ENCODE measurements at places on chromosomes 12 and 14.

DNA sequence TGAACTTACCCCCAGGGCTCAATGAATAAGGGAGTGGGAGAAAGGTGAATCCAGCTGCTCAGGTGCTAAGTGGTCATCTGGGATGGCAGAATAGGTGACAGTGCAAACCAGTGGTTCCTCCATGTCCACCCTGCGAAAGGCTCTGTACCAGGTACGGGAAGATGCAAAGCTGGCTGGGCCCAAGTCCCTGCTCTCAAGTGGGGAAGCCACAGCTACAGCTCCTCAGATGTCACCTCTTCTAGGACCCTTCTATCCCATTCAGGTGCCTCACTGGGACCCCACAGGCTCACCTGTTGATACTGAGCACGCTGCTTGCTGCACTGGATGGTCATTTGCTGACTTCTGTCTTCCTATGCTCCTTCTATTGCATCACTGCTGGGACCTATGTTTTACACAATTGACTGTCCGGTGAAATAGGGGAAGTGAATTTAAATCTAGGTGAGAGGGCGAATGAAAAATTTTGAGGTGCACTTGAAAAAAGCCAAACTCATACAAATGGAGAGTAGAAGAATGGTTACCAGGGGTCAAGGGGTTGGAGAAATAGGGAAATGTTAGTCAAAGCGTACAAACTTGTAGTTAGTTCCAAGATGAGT, 20.3 kb upstream of the PPP4R4 start:
- no peak for DNase-seq

DNA sequence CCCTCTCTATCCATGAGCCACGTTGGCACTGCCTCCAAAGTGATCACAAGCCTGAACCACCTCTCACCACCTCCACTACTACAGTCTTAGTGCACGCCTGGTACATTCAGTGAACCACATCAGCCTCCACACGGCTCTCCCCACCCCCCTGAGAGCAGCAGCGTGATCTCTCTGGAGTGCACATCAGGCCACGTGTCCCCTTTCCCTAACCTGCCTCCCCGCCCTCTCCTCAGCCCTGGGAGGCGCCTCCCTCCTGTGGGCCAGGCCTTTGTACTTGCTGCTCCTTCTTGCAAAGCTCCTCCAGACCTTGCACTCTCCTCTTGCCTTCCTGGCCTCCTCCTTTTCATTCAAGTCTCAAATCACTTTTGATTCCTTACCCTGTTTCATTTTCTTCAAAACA, 49.8 kb downstream of the SLC6A12 start:
- no peak for DNase-seq

GRCh38 chr12:5554711-5555110, 122.8 kb downstream of the NTF3 start:
- DNase-seq, result no peak

- no peak for DNase-seq
Observed at GRCh38 chr14:52026017-52026660, 36.8 kb downstream of the RTRAF start.

DNA sequence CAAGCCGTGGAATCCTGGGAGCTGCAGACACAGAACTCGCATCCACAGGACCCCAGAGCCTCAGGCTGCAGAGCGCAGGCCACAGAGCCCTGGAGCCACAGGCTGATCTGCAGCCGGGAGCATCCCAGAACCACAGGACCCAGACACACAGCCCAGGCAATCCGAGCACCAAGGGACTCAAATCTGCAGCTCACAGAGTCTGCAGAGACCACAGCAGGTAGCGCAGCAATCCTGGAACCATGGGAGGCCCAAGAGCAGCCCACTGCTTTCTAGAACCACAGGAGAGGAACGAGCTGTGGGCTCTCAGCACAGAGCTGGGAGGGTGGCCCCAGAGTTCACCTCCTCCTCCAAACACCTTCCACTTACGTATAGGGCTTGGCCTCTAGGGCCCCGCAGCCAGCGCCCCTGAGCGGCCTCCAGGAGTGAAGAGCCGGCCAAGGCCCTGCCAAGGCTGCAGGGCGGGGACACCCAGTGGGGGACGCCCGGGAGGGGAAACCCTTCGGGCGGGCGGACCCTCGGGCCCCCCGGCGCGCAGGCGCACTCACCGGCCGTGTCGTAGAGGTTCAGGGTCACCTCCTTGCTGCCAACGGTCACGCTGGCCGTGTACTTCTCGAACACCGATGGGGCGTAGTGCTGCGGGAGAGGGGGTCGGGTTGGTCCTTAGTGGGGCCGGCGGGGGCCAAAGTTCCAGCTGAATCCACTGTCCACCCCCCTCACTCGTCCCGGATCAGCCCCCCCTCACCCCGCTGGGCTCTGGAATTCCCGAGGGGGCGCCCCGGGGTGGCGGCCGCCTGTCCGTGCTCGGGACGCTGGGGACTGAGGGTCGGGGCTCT, 665 bp downstream of the RHOF start:
- peak; percentile 77 for DNase-seq

DNA sequence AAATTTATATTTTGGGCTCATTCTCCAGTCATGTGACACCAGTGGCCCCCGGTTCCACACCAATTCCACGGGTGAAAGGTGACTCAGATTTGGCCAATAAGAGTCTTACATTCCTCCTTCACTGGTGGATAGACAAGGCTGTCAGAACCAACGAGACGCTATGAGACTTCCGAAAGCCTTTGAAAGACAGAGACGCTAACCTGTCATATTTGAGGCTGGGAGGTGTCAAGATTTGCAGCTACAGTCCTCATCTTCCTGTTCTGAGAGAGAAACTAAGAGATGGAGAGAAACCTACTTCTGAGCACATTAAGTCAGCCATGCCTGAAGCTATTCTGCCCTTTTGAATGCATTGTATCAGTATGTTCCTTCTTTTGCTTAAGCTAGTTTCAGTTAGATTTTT, 171.2 kb downstream of the FLRT2 start:
- no peak for DNase-seq

- DNase-seq, result no peak
Observed at GRCh38 chr14:102994689-102995088, 62.7 kb downstream of the CDC42BPB start.

- DNase-seq, result no peak
Observed at GRCh38 chr14:36221112-36221511, 44.6 kb upstream of the PTCSC3 start.

GRCh38 chr12:42498549-42499247, 90.8 kb downstream of the PRICKLE1 start:
- no peak for DNase-seq

DNA sequence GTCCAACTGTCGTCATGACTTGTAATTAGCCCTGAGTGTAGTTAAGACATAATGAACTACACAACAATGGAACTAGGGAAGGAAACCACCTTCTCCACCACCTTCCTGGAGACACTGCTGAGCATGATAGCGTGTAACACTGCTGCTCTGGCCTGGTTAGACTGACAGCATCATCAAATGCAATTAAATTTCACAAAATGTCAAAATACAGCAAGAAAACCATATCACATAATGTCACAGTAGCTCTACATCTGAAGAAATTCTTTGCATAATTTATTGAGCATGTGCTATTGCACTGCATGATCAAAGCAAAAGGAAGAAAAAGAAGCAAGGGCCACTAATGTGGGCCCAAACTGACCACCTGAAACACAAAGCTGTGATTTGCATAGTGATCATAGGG, 321.8 kb upstream of the TMTC1 start:
- no peak for DNase-seq

DNA sequence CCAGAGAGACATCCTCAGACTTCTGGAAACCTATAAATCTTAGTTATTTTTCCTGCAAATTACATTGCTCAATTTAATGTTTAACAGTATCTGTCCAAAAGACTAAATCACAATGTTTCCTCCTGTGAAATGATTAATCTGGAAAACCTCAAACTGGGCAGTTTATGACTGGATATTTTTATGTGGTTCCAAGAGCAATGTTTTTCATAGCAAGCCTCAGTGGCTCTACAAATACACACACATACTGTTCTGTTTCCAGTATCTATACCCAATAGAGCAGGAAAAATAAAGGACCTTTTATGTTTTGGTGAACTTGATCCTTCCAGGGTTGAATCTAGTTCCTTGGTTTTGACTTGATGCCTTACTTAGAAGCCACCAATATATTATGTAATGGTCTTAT, 9.2 kb downstream of the NID2 start:
- DNase-seq, result no peak

DNA sequence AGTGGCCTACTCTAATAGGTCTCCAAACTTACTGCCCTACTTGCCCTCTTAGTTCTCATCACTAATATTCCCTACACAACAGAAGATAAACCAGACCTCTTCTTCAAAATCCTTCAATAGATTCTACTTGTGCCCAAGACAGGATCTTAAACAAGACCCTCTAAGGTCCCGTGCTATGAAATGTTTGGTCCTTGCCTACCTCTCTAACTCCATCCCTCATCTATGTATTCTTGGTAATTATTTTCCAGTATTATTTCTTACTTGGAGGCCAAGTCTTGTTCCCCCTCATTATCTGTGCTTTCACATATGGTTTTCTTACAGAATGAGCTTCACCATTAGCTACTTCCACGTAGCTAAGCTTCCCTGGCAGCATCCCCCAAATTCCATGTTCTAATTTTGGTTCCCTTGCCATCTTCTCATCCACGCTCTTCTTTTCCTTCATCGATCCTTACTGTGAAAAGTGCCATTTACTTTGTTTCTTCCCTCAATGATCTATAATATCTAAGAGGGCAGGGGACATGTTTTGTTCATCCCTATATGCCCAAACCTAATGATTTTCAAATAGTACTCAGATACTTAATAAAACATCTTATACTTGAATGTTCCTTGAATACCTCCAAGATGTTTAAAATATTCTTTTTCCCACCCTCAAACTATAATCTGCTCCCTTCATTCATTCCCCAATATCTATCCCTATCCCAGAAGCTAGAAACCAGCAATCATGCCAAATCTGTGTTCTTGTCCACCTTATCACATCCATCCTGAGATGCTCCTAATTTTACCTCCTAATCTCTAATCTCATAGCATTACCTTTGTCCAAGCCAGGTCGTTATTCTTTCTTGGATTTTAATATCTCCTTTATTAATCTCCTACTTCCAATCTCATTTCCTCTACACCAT, 10.1 kb downstream of the HNRNPC start:
- no peak for DNase-seq

DNA sequence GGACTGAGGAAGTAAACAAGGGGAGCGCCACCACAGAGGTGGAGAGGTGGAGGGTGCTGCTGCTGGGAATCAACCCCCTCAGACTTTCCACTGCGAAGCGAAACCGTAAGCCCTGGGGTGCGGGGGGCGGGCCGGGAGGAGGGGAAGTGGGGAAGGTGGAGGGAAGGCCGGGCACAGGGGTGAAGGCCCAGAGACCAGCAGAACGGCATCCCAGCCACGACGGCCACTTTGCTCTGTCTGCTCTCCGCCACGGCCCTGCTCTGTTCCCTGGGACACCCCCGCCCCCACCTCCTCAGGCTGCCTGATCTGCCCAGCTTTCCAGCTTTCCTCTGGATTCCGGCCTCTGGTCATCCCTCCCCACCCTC, at the start of gene LAG3:
LAG3 (plus strand) TSS at position 190 of the 365 bp plus-strand sequence. CDS start 333 bp downstream, outside the sequence.
- peak; percentile 72 for DNase-seq

DNA sequence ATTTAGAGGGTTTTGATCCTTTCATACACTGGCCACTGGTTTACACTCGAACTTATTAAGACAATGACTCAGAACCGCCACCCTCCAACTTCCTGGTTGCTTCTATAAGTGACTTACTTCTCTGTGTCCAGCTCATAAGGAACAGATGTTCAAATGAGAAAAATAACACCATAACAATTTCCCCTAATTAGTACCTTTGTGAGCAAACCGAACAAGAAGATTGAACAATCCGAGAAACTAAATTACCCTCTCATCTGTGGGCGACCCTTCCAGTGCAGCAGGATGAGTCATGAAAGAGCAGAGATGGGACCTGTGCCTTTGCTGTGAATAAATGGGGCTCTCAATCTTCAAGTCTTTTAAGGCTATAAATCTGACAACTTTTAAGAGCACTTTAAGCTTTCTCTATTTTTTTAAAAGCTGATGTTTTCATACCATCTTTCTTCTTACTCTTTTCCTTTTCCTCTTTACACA, 146.8 kb upstream of the RASSF8 start:
- DNase-seq, result peak; percentile 24

GRCh38 chr12:130988751-130989150, 35.0 kb downstream of the ADGRD1 start:
- DNase-seq, result no peak

- no peak for DNase-seq
Observed at GRCh38 chr14:55581342-55581771, 1.4 kb downstream of the KTN1 start.

DNA sequence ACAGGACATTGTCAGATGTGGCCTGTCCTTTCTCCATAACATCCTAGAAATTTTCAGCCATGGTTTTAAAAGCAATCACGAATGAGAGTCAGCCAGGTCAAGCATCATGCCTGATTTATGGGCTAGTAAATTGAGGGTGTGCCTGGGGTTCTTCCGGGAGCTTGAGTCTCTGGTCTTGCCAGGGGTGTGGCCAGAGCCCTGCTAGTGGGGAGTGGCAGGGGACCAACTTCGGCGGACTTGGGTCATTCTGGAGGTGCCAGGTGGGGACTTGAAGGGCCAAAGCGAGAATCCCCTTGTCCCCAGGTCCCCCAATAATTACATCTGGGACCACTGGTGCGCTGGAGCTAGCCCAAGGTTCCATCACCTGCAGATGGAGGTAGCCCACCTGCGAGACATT, 5.7 kb downstream of the OTUB2 start:
- DNase-seq, result no peak

DNA sequence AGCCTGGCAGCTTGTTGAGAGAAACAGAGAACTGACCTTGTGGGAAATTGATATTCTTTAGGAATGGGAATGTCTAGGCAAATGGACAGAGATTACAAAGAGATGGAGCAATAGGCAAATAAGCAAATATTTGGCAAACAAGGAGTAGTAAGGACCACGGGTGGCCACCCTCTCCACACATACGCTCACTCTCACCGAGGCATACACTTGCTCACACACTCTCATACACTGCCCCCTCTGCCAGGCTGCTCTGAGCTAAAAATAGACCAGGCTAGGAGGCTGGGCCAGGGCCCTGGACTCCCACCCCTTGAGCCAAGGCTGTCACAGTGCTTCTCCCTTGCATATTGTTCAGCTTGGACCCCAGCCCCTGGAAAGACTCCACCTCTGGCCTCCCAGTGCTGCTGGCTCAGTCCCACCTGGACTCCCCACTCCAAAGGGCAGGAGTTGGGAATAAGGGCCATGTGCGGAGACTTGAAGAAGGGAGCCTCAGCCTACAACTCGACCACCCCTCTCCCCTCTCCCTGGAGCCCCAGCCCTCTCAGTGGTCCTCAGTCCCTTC, 1.1 kb downstream of the PPP1R1A start:
- DNase-seq, result no peak

DNA sequence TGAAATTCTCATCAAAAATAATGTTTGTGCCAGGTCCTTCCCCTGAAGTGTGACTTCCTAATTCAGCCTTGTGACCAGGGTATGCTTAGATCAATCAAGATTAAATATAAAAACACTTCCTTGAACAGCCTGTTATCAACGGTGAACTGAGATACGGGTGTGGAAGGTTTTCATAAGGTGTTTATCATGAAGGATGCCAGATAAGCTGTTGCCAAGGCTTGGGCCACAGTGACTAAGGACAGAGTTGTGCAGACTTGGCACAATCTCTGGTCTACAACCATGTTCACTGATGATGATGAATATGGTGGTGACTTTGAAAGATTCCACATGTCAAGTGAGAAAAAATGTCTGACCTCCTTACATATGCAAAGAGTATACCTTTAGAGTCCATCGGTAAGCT, 51.3 kb upstream of the LIN7A start:
- no peak for DNase-seq

All from GM20000 (cell line).